ENCODE measurements at places on chromosomes 1 and 21. TPM values are rescaled to one million over a fixed set of nuclear protein-coding genes. Genes with fewer than 3 reads are reported as not detected.

Gene BACE2
- 6.8 TPM for total RNA-seq

Gene OLIG1
- 0.19 TPM for total RNA-seq

Gene GPATCH3
- 10.5 TPM for total RNA-seq

Gene UBASH3A
- total RNA-seq: not detected

Gene KCNC4
- total RNA-seq: 10.5 TPM

Gene H3-3A
- 913 TPM for total RNA-seq

Gene WNT3A
- 0.12 TPM for total RNA-seq

Gene AMIGO1
- total RNA-seq: 3.8 TPM

Gene RGS16
- 15.4 TPM for total RNA-seq

Gene SEMA6C
- total RNA-seq: 24.4 TPM

Gene CHI3L1
- total RNA-seq: 0.76 TPM

Gene CHAF1B
- 17.4 TPM for total RNA-seq

Gene TSTD1
- 102 TPM for total RNA-seq

Gene TAS1R1
- total RNA-seq: not detected

Gene ADGRL4
- 1.3 TPM for total RNA-seq

Gene CCDC185
- total RNA-seq: 0.56 TPM

Gene TSPAN1
- not detected for total RNA-seq

GRCh38 chr1:230138561-230139239, 71.7 kb downstream of the GALNT2 start:
- no peak overlapping the region for H3K4me3 ChIP-seq
- DNase-seq: no peak
- H3K27me3 ChIP-seq: no peaks in the 10 kb centered on the region
- no peak overlapping the region for H3K27ac ChIP-seq
- no peaks in the 10 kb centered on the region for H3K36me3 ChIP-seq

- H3K27ac ChIP-seq: no peak overlapping the region
- DNase-seq: no peak
- H3K4me1 ChIP-seq: peaks cover 4% of the 10 kb centered on the region
- H3K27me3 ChIP-seq: no peaks in the 10 kb centered on the region
Observed at GRCh38 chr1:25011943-25012638, 82.0 kb upstream of the RUNX3 start.

DNA sequence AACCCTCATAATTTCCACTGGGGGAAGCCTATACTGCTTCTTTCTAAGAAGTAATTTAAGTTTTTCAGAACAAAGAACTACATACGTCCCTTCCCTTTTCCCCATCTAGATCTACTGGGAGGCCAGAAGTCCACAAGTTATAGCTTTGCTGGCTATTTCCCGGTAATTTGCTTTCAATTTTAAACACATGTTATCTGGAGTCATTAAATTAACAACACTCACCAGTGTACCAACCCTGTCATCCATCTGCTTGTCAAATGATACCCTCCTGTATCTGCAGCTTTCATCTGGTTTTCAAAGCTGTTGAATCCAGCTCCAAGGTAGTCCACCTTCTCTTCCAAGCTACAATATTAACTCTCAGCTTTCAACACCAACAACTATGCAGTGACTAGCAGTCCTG, 466.7 kb upstream of the PKN2 start:
- no peak overlapping the region for H3K4me3 ChIP-seq
- 0 out of 2 replicates have a peak, but pooled peaks cover 6% of the 10 kb centered on the region for H3K4me1 ChIP-seq
- H3K27me3 ChIP-seq: no peaks in the 10 kb centered on the region
- no peak overlapping the region for H3K27ac ChIP-seq

DNA sequence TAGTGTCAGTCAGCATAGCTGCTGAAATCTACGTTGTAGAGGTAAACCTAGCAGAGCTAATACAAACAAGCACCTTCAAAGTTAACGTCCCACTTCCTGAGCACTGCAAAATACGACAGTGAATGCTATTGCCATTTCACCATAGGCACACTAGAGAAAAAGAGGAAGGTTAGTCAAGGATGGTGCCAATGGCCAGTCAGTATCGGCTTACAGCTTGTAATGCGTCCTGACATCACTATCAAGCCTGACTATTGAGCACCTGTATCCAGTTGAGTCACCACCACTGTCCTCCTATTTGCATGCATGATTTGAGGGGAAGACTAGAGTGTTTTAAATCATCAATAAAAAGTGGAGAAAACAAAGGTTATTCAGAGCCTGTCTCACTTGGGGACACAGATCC, 34.4 kb downstream of the NUCKS1 start:
- H3K4me3 ChIP-seq: no peak overlapping the region
- peaks cover 52% of the 10 kb centered on the region for H3K4me1 ChIP-seq
- peaks cover 41% of the 10 kb centered on the region for H3K36me3 ChIP-seq
- H3K27ac ChIP-seq: peak overlapping the region; percentile 57

GRCh38 chr1:21607549-21608529, 61.3 kb downstream of the RAP1GAP start:
- peak; percentile 100 for DNase-seq
- H3K4me1 ChIP-seq: no peaks in the 10 kb centered on the region
- H3K4me3 ChIP-seq: peak overlapping the region; percentile 43
- no peaks in the 10 kb centered on the region for H3K27me3 ChIP-seq

- H3K27ac ChIP-seq: no peak overlapping the region
- no peaks in the 10 kb centered on the region for H3K36me3 ChIP-seq
- H3K4me1 ChIP-seq: peaks cover 42% of the 10 kb centered on the region
- DNase-seq: peak; percentile 61
Observed at GRCh38 chr1:156489166-156489934, 11.2 kb downstream of the MEF2D start.

- H3K27me3 ChIP-seq: no peaks in the 10 kb centered on the region
- no peak overlapping the region for H3K27ac ChIP-seq
- no peaks in the 10 kb centered on the region for H3K36me3 ChIP-seq
- DNase-seq: no peak
- H3K4me3 ChIP-seq: no peak overlapping the region
Observed at GRCh38 chr1:104987210-104987609, 1237.5 kb downstream of the AMY1C start.

- no peak overlapping the region for H3K27ac ChIP-seq
- DNase-seq: no peak
- peaks cover 18% of the 10 kb centered on the region for H3K27me3 ChIP-seq
- H3K4me3 ChIP-seq: no peak overlapping the region
- H3K4me1 ChIP-seq: no peaks in the 10 kb centered on the region
Observed at GRCh38 chr1:228214921-228215662, 7.2 kb downstream of the OBSCN start.

- peak overlapping the region; percentile 78 for H3K27ac ChIP-seq
- no peaks in the 10 kb centered on the region for H3K36me3 ChIP-seq
- DNase-seq: no peak
- H3K4me1 ChIP-seq: peaks cover 13% of the 10 kb centered on the region
- no peaks in the 10 kb centered on the region for H3K27me3 ChIP-seq
Observed at GRCh38 chr1:1847890-1848289, 43.0 kb downstream of the GNB1 start.

- H3K4me1 ChIP-seq: no peaks in the 10 kb centered on the region
- no peak overlapping the region for H3K4me3 ChIP-seq
- H3K27me3 ChIP-seq: no peaks in the 10 kb centered on the region
- DNase-seq: peak; percentile 84
- H3K36me3 ChIP-seq: peaks cover 3% of the 10 kb centered on the region
- H3K27ac ChIP-seq: no peak overlapping the region
Observed at GRCh38 chr21:29499734-29500343, 201.1 kb downstream of the BACH1 start.

DNA sequence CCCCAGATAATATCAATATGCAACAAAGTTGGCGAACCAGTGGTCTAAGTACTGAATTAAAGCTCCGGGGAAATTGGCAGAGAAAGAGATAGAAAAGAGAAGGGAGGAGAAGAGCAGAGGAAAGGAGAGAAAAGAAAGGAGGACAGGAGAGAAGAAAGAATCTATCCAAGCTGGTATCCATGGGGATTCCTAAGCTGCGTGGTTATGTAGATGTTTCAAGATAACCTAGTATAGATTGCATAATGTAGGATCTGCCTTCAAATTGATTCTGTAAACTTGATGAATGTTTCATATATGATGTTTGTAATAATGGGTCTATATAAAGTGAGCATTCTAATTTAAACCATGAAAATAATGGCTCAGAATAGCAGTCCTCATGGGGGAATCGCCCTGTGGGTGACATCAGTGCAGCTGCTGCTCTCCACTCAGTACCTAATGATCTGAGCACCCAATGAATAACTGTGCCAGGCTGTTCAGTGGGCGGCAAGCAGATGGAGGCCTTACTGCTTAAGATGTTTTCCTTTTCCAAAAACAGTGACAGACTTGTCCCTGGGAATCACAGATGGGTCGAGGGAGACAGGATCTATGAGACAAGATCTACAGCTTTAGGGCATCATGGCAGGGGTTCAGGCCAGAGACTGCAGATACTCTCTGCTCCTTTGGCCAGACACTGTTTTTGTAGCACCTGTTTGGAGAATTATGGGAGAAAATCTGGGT, 78.0 kb downstream of the LAMC2 start:
- no peak overlapping the region for H3K27ac ChIP-seq
- DNase-seq: no peak
- no peaks in the 10 kb centered on the region for H3K27me3 ChIP-seq
- H3K4me3 ChIP-seq: no peak overlapping the region
- no peaks in the 10 kb centered on the region for H3K36me3 ChIP-seq

GRCh38 chr1:19988267-19989006, 9.0 kb upstream of the PLA2G2A start:
- no peak overlapping the region for H3K4me3 ChIP-seq
- DNase-seq: no peak
- no peaks in the 10 kb centered on the region for H3K36me3 ChIP-seq
- H3K27me3 ChIP-seq: no peaks in the 10 kb centered on the region
- H3K27ac ChIP-seq: no peak overlapping the region

DNA sequence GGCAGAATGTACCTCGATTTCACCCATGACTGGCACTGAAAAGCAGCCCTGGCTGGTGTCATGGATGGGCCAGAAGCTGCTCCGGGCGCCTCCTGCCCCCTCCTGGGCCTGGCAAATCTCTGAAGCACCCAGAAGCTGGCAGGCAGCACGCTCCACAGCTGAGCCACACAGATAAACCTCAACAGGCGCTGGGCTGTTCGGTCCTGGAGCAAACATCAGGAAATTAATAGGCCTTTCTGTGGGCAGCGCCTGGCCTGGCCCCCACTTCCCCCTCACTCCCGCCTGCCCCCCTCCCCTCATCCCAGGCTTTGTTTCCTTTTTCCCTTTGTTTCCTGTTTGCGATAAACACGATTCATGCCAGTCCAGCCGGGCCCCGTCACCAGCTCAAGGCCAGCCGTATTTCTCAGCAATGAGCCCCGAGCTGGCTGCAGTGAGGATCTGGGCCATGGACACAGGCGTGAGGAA, 20.1 kb upstream of the DISP3 start:
- no peak overlapping the region for H3K4me3 ChIP-seq
- no peak overlapping the region for H3K27ac ChIP-seq
- DNase-seq: no peak
- no peaks in the 10 kb centered on the region for H3K36me3 ChIP-seq
- H3K27me3 ChIP-seq: no peaks in the 10 kb centered on the region

DNA sequence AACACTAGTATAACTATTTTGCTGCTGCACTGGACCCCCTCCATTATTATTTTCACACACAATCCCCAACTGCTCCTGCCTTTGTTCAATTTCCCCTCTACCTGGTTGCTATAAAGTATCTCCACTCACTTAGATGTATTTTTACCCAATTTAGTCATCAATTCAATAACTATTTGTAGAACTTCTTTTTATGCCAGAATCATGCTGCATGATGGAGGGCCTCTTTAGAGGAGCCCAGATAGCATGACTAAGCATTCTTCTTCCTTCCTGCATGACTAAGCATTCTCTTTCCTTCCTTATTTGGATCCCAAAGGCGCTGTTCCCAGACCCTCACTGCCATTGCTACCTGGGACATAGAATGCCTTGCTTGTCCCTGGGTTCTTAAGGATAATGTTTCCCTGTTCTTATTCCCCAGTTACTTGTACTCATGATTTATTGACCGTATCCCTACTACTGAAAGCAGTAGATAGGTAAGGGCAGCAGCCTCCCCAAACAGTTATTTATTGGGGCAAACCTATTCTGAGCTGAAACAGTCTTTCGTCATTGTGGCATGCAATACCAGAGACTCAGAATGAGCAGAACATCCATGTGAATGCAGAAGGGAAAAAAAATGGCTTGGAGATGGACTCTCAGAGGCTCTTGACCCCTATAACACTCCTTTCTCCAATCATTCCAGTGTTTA, 89.3 kb upstream of the AKT3 start:
- no peak overlapping the region for H3K27ac ChIP-seq
- H3K27me3 ChIP-seq: no peaks in the 10 kb centered on the region
- no peak overlapping the region for H3K4me3 ChIP-seq
- no peaks in the 10 kb centered on the region for H3K36me3 ChIP-seq

- H3K36me3 ChIP-seq: no peaks in the 10 kb centered on the region
- no peaks in the 10 kb centered on the region for H3K27me3 ChIP-seq
- no peak overlapping the region for H3K4me3 ChIP-seq
- H3K4me1 ChIP-seq: peaks cover 26% of the 10 kb centered on the region
- DNase-seq: peak; percentile 35
Observed at GRCh38 chr1:25869909-25870606, 5.5 kb downstream of the PAQR7 start.

GRCh38 chr1:203797948-203798655, 2.7 kb downstream of the ZBED6 start:
- peaks cover 16% of the 10 kb centered on the region for H3K36me3 ChIP-seq
- DNase-seq: no peak
- H3K4me1 ChIP-seq: peaks cover 17% of the 10 kb centered on the region
- H3K27ac ChIP-seq: no peak overlapping the region
- H3K27me3 ChIP-seq: no peaks in the 10 kb centered on the region
- no peak overlapping the region for H3K4me3 ChIP-seq

- DNase-seq: no peak
- H3K4me1 ChIP-seq: no peaks in the 10 kb centered on the region
- no peak overlapping the region for H3K4me3 ChIP-seq
Observed at GRCh38 chr1:92872719-92873118, 40.9 kb downstream of the RPL5 start.

DNA sequence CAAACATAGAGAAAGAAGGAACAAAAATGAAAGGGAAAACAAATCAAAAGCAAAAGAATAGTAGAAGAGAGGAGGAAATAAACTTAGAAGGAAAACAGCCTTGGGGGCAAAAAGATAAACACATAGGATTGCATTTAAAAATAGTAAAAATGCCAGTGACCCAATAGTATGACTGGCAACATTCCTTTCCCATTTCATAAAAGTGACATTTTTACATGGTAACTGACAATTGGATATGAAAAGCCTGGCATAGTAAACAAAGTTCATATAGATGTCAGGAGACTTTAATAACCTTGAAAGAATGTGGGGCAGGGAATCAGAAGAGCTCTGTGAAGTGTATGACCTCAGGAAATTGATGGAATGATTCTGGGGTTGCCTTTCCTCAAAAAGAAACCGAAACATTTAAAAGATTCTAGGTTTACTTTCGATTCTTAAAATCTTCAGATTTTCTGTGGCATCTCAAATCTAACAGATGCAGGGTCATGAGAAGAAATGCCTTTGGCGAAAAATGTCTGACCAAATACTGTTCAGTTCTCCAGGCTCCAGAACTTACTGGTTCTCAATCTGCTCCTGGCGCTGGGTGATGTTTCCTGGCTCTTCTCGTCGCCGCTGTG, 33.7 kb downstream of the SPTA1 start:
- H3K27me3 ChIP-seq: no peaks in the 10 kb centered on the region
- H3K27ac ChIP-seq: no peak overlapping the region
- no peaks in the 10 kb centered on the region for H3K36me3 ChIP-seq
- no peak overlapping the region for H3K4me3 ChIP-seq
- H3K4me1 ChIP-seq: no peaks in the 10 kb centered on the region

- H3K4me3 ChIP-seq: no peak overlapping the region
- H3K36me3 ChIP-seq: no peaks in the 10 kb centered on the region
- DNase-seq: no peak
- H3K27me3 ChIP-seq: no peaks in the 10 kb centered on the region
- H3K27ac ChIP-seq: no peak overlapping the region
- peaks cover 26% of the 10 kb centered on the region for H3K4me1 ChIP-seq
Observed at GRCh38 chr1:115373305-115373704, 35.3 kb upstream of the NGF start.

- H3K4me3 ChIP-seq: no peak overlapping the region
- H3K27ac ChIP-seq: no peak overlapping the region
- no peak for DNase-seq
- 0 out of 2 replicates have a peak, but pooled peaks cover 6% of the 10 kb centered on the region for H3K36me3 ChIP-seq
Observed at GRCh38 chr1:145757420-145757819, 38.1 kb downstream of the CD160 start.

Measured in GM23338 (cell line).